ENCODE measurements at places on chromosomes 6 and 20.

GRCh38 chr6:10719964-10720264, 3.0 kb upstream of the TMEM14C start:
- no peak for DNase-seq

GRCh38 chr20:8667306-8667705, 401.6 kb upstream of the PLCB4 start:
- DNase-seq = no peak

- no peak for DNase-seq
Observed at GRCh38 chr20:57831326-57831992, 121.6 kb upstream of the PMEPA1 start.

DNA sequence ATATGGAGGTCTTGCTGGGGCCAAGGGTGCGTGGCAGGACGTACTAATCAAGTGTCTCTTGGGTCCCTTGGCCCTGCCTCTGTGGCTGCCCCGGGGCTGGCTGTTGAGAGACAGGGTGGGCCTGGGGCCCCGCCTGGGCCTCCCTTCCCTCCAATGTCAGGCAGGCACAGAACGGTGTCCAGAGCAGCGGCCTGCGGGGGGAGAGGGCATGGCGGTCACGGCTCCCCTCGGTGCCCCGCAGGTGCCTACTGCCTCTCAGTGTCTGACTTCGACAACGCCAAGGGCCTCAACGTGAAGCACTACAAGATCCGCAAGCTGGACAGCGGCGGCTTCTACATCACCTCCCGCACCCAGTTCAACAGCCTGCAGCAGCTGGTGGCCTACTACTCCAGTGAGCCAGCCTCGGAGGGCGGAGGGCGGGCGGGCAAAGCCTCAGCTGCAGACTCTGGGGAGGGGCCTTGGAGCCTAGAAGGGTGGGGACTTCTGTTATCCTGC, 50.0 kb downstream of the SRC start:
- no peak for DNase-seq

DNA sequence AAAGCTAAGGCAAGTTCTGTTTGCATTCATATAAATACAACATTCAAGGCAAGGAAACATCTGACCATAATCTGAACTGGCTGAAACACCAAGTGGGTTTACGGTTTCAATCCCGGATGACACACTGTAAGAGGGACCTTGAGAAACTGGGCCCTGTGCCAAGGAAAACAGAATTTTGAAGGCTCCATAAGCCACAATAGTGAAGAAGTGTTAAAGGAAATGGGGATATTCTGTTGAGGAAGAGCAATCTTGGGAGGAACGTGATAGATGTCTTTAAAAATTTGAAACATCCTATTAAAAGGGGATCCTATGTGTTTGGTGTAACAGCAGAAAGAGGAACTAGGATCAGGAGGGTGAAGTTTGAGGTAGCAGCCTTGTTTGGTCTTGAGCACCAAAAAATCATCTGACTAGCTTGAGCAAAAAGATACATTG, 82.4 kb upstream of the TAB2 start:
- peak; percentile 54 for DNase-seq

- DNase-seq = no peak
Observed at GRCh38 chr20:49397525-49397924, 84.9 kb downstream of the KCNB1 start.

GRCh38 chr6:139337001-139337400, 37.4 kb downstream of the CITED2 start:
- no peak for DNase-seq

GRCh38 chr6:900716-901605, 208.0 kb upstream of the EXOC2 start:
- DNase-seq = no peak

DNA sequence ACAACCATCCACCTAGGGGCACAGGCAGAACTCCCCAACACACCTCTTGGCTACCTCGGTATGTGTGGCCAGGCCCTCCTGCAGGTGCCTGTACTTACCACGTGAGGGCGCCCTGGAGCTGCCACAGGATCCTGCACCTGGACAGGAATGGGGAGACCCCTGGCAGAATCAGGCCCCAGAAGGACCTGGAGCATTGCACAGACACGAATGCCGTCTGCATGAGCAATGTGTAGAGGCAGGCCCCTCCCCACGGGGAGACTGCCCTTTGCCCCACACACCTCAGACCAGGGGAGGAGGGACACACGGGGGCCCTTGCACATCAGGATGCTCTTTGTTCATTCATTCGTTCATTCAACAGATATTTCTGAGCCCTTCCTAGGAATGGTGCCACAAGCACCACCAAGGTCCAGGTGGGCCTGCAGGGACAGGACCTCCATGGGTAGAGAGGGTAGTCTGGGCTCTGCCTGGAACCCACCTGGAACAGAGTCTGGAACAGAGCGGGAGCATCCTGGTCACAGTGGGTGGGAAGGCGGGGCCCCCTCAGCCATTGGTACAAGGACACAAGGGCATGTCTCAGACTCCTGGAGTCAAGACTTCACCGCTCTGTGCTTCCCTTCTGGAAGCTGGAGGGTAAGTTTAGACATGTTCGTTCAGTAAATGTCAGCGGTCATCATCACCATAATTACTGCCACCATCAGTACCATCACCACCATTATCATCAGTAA, 32.3 kb downstream of the YTHDF1 start:
- DNase-seq = peak; percentile 24

- no peak for DNase-seq
Observed at GRCh38 chr20:20492521-20493332, 124.8 kb downstream of the INSM1 start.

- DNase-seq = no peak
Observed at GRCh38 chr6:36610956-36611336, 16.8 kb downstream of the SRSF3 start.

DNA sequence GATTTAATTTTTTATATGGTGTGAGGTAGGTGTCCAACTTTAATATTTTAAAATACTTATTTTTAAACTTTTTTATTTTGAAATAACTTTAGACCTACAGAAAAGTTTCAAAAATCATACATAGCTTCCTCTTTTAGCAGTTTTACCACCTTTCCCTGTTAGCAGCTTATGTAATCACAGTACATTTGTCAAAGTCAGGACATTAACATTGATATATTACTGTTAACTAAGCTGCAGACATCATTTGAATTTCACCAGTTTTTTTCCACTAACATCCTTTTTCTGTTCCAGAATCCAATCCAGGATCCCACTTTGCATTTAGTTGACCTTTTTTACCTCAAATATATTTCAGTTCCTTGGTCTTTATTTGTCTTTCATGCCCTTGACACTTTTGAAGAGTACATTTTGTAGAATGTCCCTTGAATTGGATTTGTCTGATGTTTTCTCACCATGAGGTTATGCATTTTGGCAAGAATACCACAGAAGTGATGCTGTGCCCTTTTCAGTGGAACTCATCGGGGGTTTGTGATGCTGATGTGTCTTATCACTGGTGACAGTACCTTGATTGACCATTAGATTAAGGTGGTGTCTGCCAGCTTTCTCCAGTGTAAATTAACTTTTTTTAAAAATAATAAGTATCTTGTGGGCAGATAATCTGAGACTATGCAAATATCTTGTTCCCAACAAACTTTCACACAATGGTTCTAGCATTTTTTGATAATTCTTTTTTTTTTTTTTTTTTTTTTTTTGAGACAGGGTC, 33.4 kb downstream of the TTLL9 start:
- no peak for DNase-seq

GRCh38 chr6:152441902-152442301, 195.3 kb downstream of the SYNE1 start:
- no peak for DNase-seq

DNA sequence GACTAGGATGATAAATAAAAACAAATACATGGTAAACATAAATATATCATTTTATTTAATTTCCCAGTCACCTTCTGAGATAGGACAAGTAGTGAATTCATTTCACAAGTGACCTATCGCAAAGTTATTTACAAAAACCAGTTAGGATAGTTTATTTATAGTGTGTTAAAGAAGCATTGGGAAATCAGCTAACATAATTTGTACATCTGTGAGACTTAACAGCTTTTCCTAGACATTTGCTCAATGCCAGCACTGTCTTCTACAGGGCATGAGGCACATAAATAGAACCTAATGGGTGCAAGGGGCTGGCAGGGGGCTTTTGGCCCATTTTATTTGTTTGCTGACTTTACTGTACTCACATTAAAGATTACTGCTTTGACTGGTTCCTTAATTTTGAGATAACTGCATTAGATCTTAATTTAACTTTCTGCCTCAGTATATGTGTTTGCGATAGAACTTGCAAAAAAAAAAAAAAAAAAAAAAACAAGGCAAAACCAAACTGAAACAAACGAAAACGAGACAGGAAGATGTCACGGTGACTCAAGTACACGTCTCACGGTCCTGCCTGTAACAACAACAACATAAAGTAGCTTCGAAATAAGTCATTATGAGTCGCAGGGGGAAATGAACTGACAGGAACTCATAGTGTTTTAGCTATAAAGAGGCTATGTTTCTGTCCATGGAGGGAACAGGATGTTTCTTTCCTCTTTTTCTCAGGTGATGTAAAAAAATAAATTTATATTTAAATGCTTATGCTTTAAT, 133.7 kb upstream of the GMDS start:
- no peak for DNase-seq

DNA sequence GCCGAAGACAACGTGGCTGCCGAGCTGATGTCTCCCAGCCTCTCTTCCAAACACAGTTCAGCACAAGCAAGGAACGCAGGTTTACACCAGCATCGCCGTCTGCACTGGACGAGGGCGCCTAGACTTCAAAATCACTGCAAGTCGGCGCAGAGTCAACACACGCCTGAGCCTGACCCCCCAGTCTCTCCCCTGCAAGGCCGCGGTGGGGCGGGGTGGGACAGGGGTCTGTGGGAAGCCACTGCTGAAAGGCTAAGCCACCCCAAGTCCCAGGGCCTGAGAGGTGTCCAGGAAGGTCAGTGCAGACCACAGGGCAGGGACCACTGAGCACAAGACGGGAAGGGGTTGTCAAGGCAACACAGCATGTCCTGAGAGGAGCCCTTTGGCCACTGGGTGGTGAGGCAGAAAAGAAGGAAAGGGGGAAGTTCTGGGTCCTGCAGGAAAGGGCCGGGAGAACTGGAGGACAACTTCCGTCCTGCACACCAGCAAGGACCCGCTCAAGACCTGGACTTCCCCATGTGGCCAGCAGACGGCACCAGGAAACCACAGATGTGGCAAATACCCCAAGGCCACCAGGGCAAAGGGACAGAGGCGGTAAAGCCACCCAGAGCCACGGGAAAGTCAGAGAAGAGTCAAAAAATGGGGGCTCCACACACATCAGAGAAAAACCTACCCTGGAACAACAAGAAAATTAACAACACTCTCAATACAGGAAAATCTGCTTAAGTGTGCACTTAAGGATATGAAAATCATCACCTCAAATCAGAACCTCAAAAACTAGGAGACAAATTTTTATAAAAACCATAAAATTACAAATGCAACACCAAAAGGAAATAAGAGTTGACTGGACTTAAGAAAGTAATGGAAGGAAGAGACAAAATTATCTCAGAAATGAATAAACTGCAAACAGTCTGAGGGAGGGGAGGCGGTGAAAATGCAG, 84.8 kb downstream of the TAF4 start:
- DNase-seq = peak; percentile 8

DNA sequence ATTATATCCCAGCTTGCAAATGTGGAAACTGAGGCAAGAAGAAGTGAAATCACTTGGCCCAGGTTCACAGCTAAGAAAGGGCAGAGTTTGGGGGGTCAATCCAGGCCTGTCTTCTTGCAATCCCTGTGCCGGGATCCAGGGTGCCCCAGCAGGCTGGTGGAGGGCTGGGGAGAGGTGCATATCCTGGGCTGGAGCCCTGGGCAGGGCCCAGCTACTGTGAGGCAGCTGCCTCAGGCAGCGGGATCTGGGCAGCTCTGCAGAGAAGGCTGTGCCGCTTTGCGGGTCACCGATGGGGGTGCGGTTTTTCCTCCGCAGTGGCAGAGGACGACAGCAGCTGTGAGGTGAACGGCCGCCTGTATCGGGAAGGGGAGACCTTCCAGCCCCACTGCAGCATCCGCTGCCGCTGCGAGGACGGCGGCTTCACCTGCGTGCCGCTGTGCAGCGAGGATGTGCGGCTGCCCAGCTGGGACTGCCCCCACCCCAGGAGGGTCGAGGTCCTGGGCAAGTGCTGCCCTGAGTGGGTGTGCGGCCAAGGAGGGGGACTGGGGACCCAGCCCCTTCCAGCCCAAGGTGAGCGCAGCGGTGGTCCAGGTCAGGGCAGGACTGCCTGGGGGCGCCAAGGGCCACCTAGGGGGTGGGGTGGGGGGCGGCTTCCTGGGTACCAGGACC, 9.4 kb downstream of the CCN5 start:
- no peak for DNase-seq

DNA sequence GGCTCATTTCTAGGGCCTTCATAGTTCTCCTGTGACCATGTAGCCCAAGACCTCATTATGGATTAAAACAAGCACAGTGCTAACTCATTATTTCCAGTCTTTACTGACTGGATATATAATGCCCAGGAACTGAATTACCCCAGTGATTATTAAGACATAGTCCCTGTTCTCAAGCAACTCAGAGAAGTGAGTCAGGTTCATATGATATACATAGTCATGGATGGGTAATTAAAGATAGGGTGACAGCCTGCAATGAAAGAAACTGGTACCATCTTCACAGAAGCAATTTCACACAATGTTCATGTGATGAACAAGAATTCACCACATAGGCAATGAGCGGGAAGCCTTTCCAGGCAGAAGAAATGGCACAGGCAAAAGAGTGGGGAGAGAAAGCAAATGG, 3.5 kb downstream of the TRIM27 start:
- no peak for DNase-seq

DNA sequence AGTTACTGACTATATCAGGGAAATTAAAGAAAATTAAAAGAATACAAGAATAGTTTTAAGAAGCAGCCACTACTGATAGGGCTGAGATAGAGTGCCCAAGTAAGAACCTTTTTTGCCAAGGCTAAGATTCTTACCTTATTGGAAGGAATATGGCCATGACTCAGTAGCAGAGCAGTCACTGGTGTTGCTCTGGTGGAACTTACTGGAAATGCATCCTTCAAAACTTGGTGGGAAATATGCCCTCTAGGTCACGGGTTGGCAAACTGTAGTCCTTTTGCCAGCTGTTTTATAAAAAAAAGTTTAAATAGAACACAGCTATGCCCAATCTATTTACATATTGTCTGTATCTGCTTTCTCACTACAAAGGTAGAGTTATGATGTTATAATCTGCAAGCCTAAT, 6.0 kb downstream of the HSF2 start:
- no peak for DNase-seq

DNA sequence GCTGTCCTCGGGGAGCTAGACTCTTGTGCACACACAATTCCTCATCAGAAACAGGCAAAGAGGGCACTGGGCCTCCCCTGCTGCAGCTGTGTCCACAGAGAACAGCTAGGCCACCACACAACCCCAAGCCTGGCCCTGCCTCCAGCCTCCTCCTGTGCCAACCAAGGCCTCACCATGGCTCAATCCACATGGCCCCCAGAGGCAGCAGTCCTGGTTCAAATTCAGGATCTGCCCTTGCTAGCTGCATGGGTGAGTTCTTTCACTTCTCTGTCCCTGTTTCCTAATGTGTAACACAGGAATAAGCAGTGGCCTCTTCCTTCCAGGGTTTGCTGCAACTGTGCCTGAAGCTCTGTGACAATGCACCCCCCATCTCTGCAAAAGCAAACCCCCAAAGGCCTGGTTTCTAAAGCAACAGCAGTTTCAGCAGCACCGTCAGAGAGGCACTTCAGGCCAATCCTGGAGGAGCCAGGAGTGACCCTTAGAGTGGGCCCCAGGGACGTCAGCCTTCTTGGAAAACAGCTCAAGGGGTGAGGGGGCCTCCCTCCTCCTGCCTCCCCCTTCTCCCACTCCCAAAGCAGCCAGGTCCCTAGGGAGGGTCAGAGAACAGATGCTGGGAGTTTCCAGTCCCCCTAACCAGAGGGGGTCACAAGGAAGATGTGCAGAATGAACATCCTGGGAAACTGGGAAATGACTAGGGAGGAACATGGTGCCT, 2.2 kb downstream of the ADISSP start:
- DNase-seq = no peak

- DNase-seq = no peak
Observed at GRCh38 chr6:124557873-124558272, 404.4 kb upstream of the RNF217 start.

Measured in naive B cell (primary cell).